CD8-positive, alpha-beta memory T cell (primary cell): ENCODE measurements at places on chromosomes 1 and 21.

GRCh38 chr1:147039916-147040315, 101.8 kb downstream of the NBPF12 start:
- no peaks in the 10 kb centered on the region for H3K36me3 ChIP-seq
- H3K4me3 ChIP-seq = no peak overlapping the region
- H3K4me1 ChIP-seq = no peaks in the 10 kb centered on the region
- H3K27ac ChIP-seq = no peak overlapping the region

GRCh38 chr1:162187687-162188276, 118.3 kb downstream of the NOS1AP start:
- H3K27ac ChIP-seq = no peak overlapping the region
- no peaks in the 10 kb centered on the region for H3K36me3 ChIP-seq
- no peaks in the 10 kb centered on the region for H3K27me3 ChIP-seq

- no peak overlapping the region for H3K4me3 ChIP-seq
- no peak for DNase-seq
- H3K36me3 ChIP-seq = no peaks in the 10 kb centered on the region
These were observed 361.7 kb downstream of the PDE4B start for GRCh38 chr1:66154394-66154793.

- H3K27me3 ChIP-seq = peaks cover 4% of the 10 kb centered on the region
- no peaks in the 10 kb centered on the region for H3K36me3 ChIP-seq
- H3K27ac ChIP-seq = no peak overlapping the region
- no peak overlapping the region for H3K4me3 ChIP-seq
- H3K4me1 ChIP-seq = no peaks in the 10 kb centered on the region
These were observed 3.6 kb downstream of the SLC35F3 start for GRCh38 chr1:233908092-233908491.

- H3K4me3 ChIP-seq = no peak overlapping the region
- no peak overlapping the region for H3K27ac ChIP-seq
- no peak for DNase-seq
- H3K27me3 ChIP-seq = no peaks in the 10 kb centered on the region
- no peaks in the 10 kb centered on the region for H3K36me3 ChIP-seq
- no peaks in the 10 kb centered on the region for H3K4me1 ChIP-seq
These were observed 24.2 kb downstream of the PGM1 start for GRCh38 chr1:63617450-63617849.

DNA sequence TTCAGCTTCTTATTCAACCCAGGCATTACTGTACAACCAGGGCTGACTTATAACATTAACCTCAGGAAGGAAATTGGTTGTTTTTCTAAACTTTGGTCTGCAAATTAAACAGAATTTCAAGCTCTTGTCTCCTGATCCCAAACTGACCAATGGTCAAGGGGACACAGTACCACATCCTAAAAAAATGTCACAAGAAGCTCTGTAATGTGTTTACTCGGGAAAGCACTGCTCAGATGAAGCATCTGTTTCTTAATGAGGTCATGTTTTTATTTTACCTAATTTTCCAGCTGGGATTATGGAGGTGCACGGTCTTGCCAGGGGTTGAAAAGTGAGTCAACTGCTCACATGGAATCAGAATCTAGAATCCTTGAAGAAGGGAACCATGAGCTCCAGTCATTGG, 18.7 kb downstream of the ADAMTS5 start:
- DNase-seq = no peak
- H3K4me3 ChIP-seq = no peak overlapping the region
- H3K27ac ChIP-seq = no peak overlapping the region
- H3K27me3 ChIP-seq = no peaks in the 10 kb centered on the region

DNA sequence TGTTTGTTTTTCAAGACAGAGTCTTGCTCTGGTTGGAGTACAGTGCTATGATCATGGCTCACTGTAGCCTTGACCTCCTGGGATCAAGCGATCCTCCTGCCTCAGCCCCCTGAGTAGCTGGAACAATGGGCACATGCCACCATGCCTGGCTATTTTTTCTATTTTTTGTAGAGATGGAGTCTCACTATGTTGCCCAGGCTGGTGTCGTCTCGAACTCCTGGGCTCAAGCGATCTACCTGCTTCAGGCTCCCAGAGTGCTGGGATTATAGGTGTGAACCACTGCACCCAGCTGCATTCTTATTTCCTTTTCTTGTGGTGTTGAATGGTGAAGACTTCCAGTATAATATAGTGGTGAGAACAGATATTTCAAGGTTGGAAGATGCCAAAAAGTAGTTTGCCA, 28.0 kb downstream of the B3GALT5 start:
- no peak for DNase-seq
- no peak overlapping the region for H3K4me3 ChIP-seq
- H3K4me1 ChIP-seq = no peaks in the 10 kb centered on the region
- no peaks in the 10 kb centered on the region for H3K36me3 ChIP-seq

DNA sequence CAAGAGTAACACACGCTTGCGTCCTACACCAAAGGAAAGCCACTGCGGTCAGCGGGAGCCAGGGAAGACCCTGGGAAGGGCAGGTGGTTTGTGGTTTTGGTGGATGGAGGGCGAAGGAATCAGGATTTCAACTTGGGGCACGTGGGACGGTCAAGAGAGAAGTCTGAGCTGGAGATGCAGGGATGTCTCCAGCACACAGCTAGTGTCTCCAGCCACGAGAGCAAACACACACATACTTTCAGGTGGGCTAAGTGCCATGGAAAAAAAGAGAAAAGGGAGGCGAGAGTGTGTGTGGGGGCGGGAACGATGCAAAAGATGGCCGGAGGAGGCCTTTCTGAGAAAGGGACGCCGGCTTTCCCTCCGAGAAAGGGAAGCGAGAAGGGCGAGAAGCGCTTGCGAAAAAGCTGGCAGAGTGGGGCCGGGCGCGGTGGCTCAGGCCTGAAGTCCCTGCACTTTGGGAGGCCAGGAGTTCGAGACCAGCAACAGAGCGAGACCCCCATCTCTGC, 1.4 kb upstream of the SRRM1 start:
- H3K27me3 ChIP-seq = no peaks in the 10 kb centered on the region
- H3K36me3 ChIP-seq = peaks cover 14% of the 10 kb centered on the region
- H3K27ac ChIP-seq = peak overlapping the region; percentile 99
- H3K4me3 ChIP-seq = peak overlapping the region; percentile 52
- DNase-seq = peak; percentile 26

DNA sequence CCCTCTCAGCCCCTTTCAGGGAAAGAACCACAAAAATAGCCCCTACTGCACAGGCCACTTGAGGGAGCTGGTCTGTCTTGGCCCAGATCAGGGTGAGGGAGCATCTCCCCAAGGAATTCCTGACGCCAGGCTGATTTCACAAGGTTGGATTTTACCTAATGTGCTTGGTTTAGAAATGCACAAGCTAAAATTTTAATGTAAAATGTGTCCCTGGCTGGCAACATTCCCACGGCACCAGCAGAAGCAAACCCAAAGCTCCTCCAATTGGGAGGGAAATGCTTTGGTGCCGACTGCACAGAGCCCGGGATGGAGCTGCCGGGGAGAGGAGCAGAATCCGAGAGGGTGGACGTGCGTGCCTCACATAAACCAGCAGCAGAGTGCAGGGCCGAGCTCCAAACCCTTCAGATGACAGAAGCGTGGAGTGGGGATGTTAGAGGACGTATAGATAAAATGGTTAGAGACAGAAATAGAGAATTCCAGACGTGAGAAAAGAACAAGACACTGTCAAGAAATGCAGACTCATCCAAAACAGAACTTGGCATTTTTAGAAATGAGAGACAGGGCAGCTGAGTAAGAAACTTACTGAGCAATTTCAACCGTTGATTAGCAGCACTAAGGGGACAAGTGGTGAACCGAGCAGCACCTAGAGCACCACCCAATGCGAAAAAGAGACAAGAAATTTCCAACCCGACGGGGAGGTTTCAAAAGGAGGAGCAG, 41.6 kb upstream of the TMEM52 start:
- no peaks in the 10 kb centered on the region for H3K4me1 ChIP-seq
- peaks cover 5% of the 10 kb centered on the region for H3K27me3 ChIP-seq
- H3K36me3 ChIP-seq = no peaks in the 10 kb centered on the region

- H3K4me1 ChIP-seq = no peaks in the 10 kb centered on the region
- H3K27ac ChIP-seq = no peak overlapping the region
- no peak for DNase-seq
- no peaks in the 10 kb centered on the region for H3K36me3 ChIP-seq
- peaks cover 3% of the 10 kb centered on the region for H3K27me3 ChIP-seq
These were observed 21.9 kb upstream of the PLEKHG5 start for GRCh38 chr1:6513320-6513801.

- H3K27me3 ChIP-seq = no peaks in the 10 kb centered on the region
- no peak overlapping the region for H3K4me3 ChIP-seq
- no peak overlapping the region for H3K27ac ChIP-seq
- H3K36me3 ChIP-seq = no peaks in the 10 kb centered on the region
These were observed 93.1 kb downstream of the HHIPL2 start for GRCh38 chr1:222454782-222455181.
